CD4-positive, alpha-beta T cell treated with Interleukin-10 for 1 hour (primary cell): ENCODE measurements at places on chromosomes 3 and 15.

GRCh38 chr15:41334293-41335120 lies 1.8 kb downstream of the NUSAP1 start:
- DNase-seq = peak; percentile 9

DNA sequence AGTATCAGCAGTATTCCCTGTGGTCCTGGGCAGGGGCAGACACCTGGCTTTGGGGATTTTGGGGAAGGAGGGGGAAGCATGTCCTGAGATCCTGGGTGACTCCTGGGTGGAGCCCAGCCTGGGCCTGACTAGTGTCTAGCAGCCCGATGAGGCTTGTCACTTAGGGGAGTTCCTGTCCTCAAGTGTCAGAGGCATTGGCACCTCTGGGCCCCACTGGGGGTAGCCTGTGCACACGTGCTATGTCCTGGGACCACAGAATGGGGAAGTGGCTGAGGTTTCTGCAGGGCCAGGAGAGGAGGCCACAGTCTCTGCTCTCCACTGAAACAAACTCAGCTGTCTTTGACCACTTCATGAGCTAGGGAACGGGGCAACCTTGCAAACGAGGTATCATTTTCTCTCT lies 31.5 kb upstream of the ADCY5 start:
- no peak for DNase-seq

DNA sequence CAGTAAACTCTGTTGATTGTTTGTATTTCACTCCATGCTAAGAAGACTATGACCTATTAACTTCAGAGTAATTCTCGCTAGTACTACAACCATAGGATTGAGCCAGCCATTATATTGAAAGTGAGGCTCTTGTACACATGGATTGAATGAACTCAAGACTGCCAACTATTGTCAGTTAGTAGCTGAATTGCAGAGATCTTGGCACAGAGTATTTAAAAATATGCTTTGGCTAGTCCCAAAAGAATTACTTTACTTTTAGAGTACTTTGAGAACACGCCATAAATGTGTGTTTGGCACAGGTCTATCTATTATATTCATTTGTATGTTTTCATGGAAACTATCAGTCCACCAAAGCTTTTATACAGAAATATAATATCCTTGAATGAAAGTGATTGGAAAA lies 226.7 kb upstream of the DCBLD2 start:
- DNase-seq = no peak

DNA sequence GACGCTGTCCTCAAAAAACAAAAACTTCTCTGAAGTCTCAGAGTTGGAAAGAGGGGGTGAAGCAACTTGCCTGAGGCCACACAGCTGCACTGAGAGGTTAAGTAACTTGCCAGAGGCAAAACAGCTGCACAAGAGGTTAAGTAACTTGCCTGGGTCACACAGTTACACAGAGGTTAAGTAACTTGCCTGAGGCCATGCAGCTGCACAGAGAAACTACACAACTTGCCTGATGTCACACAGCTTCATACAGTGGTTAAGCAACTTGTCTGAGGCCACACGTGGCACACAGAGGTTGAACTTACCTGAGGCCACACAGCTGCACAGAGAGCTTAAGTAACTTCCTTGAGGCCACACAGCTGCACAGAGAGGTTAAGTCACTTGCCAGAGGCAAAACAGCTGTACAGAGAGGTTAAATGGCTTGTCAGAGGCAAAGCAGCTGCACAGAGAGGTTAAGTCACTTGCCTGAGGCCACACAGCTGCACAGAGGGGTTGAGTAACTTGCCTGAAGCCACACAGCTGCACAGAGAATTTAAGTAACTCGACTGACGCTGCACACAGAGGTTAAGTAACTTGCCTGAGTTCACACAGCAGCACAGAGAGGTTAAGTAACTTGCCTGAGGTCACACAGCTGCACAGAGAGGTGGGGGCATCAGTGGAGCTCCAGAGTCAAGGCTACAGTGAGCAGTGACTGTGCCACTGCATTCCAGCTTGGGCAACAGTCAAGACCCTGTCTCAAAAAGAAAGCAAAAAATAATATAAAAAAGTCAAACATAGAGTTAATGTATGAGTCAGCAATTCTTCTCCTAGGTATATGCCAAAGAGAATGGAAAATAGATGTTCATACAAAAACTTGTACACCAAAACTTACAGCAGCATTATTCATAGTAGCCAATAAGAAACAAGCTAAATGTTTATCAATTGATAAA lies 12.0 kb upstream of the ACAD9 start:
- no peak for DNase-seq
